ENCODE measurements at places on chromosomes 2 and 18.

DNA sequence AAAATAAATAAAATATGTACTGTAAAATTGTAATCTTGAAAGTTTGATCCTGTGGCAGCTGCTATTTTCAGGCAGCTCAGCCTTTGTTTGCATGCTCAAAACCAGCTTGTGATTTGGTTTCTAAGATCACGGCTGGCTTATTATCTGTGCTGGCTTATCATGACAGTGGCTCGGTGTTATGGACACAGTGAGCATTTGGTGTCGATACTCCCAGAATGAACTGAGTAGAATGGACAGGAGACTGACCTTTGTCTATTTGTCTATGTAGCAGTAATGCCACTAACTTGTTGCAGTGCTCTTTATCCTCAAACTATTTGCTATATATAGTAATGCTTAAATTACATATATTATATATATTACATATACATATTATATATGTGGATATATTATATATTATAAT is 58.8 kb downstream of the NEDD4L start:
- DNase-seq = no peak

DNA sequence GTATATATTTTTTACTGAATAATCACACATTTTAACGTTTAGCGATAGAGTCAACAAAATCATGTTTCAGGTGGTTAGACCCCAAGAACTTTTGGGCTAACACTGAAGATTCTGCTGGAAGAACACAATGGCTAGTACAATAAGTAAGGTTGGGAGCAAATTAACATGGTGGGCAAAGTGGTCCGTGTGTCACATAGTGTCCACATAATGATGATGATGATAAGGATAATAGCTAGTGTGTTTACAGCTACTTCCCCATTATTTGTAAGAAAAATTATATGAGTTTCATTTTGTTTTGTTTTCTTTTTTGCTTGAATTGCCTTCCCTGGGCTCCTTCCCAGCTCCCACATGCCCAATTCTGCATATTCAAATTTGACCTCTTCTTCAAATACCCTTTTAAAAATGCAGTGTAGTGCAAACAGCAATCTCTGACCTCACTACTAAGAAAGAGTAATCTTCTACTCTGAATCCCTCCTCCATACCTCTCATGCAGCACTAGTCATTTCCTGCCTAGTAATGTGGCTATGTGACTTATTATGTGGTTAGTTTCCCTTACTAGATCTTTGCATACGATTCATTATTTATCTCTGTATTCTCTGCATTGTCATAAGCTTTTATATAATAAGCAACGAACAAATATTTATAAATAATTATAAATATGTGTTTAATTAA is 16.9 kb upstream of the VPS54 start:
- DNase-seq = peak; percentile 24

- no peak for DNase-seq
These were observed 261.1 kb upstream of the TRIB2 start for GRCh38 chr2:12455661-12456060.

DNA sequence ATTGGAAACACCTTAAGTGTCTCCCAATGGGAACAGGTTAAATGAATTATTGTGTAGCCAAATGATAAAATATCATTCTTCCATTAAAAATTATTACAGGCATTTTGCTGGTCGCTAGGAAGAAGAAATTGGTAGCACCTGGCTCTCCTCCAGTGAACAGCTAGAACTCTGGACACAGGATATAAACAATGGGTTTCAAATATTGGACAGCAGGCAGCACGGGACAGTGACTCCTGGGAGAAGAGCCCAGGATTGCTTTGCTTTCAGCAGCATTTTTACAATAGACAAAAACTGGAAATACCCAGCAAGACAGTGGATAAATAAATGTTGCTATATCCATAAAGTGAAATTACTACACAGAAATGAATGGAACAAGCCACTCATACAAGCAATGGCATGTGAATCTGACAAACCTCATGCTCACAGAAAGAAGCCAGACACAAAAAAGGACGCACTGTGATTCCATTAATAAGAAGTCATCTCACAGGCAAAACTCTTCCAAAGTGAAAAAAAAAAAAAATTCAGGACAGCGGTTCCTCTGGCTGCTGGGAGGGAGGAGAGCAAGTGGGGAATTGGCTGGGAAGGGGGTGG is 50.5 kb downstream of the LAMA1 start:
- no peak for DNase-seq

GRCh38 chr2:15348636-15349035 is 212.5 kb downstream of the NBAS start:
- DNase-seq = no peak

Measured in activated CD4-positive, alpha-beta T cell treated with anti-CD3 and anti-CD28 coated beads for 36 hours (primary cell).